Stimulated activated CD4-positive, alpha-beta T cell treated with anti-CD3 and anti-CD28 coated beads, Interleukin-15, amount 100 ng/mL, for 48 hours (primary cell): ENCODE measurements at places on chromosomes 2 and 18.

GRCh38 chr2:205767617-205768016, 85.3 kb downstream of the NRP2 start:
- no peak for DNase-seq

DNA sequence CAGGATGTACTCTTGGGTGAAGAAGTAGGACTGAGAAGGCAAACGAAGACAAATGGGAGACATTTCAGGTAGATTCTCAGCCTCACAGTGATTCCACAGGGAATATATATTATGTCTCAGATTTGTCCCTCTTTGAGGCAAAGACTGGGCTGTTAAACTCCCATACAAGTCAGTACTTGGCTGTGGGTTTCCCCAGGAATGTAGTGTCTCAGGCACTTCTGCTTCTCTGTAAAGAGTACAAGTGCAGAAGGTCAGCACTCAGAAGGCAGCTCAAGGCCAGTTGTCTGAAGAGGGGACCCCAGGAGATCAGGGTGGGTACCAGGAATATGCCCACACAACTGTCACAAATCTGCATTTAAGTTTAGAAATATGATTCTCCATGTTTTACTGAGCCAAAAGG, 39.9 kb upstream of the COBLL1 start:
- no peak for DNase-seq

DNA sequence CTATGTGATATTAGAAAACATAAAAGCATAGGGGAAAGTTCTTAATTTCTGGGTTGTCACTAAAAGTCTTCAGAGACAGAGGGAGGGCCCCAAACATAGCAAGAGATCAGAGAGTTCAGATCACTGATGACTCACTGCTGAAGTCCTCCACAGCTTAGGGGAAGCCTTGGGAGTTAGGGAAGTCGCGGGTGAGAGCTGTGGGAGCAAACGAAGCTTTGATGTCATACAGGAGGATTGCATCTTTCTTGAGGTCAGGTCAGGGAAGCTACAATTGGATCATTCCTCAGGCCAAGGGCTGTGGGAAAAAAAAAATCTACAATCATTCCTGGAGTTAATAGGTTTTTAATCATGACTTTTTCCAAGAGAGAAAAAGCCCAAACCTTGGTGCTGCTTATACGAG, 96.2 kb downstream of the COPS8 start:
- no peak for DNase-seq

GRCh38 chr2:161123531-161124030, 36.6 kb upstream of the TANK start:
- no peak for DNase-seq

DNA sequence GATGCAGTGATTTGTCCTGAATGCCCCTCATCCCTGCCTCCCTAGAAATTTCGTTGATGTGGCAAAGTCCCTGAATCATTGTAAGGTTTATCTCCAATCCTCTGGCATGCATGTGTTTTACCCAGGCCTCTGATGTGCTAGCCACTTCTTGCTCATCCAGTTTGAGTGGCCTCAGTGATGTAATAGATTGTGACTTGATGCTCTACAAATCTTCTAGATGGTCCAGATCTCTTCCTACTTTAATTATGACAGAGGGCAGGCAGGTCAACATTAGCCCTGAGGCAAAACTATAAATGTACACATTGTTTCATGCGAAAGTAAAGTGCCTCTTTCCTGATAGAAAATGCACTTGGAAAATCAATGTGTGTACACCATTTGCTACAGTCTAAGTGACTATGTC, 54.5 kb downstream of the LONRF2 start:
- no peak for DNase-seq

DNA sequence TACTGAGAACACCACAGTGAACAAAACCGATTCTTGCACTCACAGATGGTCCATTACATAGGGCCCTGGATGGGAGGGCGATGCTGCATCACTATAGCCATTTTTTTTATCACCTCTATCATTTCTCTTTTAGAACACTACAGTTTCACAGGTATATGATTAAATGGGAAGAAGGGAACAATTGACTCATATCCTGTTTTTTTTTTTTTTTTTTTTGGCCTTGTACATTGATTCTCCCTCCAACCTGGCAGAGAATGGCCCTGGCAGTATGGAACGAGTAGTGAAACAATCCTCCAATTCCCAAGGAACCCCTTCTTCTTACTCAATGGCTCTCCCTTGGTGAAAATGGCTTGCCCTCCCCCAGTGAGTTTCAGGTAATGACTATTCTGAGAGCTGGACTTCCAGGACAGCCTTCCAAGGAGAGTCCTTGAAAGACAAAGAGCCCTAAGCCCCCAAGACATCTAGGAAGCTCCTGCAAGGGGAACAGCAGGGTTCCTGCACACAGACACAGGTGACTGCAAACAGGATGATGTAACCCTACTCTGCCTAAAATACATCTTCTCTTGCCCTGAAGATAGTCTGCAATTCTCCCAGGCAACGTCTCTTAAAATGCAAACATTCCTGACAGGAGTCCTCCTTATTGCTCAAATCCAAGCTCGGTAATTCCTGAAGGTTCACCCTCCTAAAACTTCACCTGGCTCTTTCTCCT, 405.4 kb downstream of the SETBP1 start:
- DNase-seq = no peak

- no peak for DNase-seq
Measured at GRCh38 chr2:29743516-29743915, 177.9 kb downstream of the ALK start.

- peak; percentile 2 for DNase-seq
Measured at GRCh38 chr2:29747786-29748470, 173.5 kb downstream of the ALK start.

DNA sequence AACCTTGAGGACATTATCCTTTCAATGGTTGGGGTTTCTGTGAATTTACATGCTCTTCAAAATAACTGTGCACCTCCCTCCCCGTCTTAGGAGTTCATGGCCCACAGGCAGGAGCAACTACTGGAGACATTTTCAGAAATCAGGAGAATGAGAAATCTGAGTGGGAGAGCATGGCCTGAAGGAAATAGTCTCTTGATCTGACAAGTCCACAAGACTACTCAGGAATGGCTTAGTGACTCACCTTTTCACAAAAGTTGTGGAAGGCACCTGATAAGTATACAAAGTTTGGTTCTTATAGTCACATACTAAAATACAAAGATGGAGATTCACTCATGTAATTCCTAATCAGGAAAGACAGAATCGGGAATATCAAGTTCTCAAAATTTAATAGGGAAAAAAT, 83.6 kb upstream of the NCKAP5 start:
- DNase-seq = no peak

DNA sequence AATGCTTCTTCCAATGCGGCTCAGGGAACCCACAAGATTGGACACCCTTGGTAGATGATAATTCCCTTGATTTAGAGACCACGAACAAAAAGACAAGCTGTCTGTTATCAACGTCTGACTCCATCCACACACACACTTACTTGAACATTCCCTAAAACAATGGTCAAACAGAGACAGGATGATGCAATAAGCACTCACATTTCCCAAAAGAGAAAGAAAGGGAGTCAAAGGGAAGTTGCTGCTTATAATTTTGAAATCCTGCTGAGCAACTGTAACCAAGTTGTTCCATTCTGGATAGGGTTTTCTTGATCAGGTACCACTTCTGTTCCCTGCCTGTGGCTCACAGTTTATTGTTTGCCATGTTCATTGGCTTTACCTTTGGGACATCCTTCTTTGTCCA, 571.3 kb upstream of the CNTNAP5 start:
- no peak for DNase-seq

GRCh38 chr18:48919547-48919946, 31.2 kb downstream of the SMAD7 start:
- DNase-seq = no peak

- DNase-seq = no peak
Measured at GRCh38 chr2:42042631-42043355, 5.0 kb upstream of the PKDCC start.

DNA sequence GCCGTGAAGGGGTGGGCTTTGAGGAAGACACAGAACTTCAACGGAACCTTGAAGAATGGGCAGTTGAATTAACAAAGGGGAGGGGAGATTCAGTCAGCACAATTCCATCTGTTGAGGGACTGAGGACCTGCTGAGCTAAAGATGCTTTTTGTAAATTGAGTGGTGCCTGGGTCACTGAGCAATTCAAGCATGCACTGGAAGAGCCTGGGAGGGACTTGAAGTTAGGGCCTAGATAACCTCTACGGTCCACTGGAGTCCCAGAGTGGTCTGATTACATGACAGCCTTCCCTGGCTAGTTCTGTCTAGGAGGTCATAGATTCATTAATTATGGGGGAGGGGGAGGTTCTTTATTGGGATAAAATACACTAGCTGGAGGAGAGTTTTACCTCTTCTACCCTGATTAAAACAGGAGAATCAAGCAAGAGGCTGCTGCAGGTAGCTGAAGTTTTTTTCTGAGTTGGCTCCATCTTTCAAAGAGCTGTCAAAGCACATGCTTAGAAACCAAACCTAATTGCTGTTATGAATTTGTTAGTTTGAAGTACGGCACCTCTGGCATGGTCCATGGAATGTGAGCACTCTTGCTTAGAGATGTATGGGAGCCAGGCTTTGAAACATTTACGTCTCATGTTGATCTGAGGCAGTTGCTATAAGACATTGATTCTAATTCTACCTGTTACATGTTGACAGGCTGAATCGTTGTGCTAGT, 290.2 kb downstream of the PRKCE start:
- DNase-seq = no peak

GRCh38 chr18:53241161-53241560, 901.2 kb downstream of the DCC start:
- no peak for DNase-seq

DNA sequence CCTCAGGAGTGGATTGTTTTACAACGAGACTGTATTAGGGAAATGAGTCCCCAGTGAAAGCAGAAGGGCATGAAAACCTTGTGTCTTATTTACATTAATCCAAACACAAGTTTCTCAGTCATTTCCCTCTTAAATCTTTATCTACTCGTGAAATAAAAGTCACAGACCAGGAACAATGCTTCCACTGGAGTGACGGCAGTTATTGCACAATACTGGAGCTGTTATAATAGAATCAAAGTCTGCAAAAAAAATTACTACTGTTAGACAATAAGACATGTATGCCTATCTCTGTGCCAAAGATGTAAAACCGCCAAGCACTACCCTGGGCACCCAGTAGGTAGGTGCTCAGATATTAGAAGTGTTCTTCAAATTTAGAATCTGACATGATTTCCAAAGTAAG, 375.5 kb downstream of the ZNF521 start:
- no peak for DNase-seq

DNA sequence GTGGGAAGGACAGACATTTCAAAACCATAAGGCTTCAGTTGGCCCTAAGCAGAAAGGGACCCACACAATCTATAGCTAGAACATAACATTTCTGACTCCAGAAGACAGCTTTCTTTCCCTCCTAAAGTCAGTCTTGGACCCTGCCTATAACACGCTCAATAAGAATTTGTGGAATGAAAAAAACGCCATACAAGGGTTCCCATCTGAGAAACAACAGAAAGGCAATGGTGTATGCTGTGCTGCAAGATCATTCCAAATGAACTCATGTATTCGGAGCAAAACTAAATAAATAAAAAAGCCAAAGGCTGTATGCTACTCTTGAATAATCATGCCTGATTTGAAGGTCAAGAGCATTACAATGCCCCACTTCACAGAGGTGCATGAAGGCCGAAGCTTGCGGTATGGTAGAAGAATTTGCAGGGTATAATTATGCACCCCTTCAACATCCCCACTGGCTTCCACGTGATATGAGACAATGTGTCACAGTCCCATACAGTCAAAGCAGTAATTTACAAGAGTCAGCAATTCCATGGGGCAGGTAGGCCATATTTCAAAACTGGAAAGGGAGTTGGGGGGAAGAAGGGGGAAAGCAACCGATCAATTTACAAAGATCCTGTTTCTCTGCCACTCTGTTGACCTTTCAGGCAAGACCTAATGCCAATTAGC, 61.4 kb upstream of the SLC14A2 start:
- no peak for DNase-seq

DNA sequence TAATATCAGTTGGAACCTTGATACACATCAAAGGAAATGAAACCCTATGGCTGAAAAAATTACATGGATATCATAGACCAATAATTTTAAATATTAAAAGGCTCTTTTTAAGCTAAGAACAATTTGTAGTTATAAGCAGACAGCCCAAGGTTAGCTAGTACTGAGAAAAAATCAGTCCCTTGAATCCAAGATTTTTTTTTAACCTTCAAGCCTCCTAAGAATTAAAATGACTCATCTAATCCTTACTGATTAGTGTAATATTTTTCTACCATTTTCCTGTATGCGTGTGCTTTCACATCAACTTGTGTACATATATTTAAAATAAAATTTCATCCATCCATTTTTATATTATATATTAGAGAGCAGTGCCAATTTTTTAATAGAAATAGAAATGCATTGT, 1004.9 kb upstream of the ZEB2 start:
- no peak for DNase-seq

GRCh38 chr2:214577769-214578168, 166.9 kb downstream of the VWC2L start:
- no peak for DNase-seq

- DNase-seq = no peak
Measured at GRCh38 chr2:118046634-118047210, 32.9 kb upstream of the CCDC93 start.

DNA sequence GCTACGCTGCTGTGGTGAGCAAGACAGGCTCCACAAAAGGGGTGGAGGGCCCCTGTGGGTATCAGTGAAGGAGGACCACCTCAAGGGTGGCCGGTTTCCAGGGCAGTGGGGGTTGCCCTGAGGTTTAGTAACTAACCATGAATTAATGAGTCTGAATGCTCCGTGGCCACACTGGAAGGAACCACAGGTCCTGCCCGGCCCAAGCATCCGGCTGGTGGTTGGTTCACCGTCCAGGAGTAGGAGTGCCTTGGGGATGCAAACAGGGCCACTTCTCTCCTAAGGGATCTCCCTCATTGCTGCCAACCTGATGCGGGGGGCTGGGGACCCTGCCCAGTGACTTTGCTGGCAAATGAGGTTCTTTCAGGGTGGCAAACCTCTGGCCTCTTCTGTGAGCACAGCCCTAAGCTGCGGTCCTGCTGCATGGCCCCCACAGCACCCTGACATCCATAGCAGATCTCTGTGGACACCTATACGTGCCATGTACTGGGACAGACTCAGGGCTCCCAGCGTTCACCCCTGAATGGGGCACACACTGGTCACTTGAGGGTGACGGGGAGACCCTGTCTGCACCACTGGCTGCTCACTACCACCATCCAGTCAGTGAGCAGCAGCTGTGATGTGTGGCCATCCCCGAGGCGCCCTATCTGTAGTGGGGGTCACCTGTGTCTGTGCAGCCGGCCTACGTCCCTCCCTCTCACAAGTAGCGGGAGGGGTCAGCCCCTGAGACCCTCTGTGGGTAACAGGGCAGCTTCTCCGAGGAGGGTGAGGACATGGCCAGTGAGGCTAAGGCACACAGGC, 41.6 kb downstream of the HS6ST1 start:
- DNase-seq = no peak

GRCh38 chr18:77087393-77088141, 45.0 kb downstream of the MBP start:
- no peak for DNase-seq
